ENCODE measurements at places on chromosomes 2 and 18.

DNA sequence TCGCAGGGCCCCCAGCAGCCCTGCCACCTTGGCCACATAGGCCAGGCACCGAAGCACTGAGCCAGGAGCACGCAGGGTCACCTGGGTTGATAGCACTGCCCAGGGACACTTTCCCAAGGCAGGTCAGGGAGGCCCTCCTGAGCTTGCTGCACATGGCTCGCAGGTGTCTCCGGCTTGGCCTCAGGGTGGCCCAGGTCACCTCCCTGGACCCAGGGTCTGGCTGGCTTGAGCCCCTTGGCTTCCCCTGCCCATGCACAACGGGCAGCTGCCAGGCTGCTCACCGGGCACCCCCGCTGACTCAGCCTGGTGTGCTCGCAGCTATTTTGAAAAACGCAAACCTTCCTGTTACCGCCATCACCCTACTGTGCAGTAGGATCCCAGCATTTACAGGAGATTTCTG is 502.3 kb downstream of the EIPR1 start:
- DNase-seq = no peak

DNA sequence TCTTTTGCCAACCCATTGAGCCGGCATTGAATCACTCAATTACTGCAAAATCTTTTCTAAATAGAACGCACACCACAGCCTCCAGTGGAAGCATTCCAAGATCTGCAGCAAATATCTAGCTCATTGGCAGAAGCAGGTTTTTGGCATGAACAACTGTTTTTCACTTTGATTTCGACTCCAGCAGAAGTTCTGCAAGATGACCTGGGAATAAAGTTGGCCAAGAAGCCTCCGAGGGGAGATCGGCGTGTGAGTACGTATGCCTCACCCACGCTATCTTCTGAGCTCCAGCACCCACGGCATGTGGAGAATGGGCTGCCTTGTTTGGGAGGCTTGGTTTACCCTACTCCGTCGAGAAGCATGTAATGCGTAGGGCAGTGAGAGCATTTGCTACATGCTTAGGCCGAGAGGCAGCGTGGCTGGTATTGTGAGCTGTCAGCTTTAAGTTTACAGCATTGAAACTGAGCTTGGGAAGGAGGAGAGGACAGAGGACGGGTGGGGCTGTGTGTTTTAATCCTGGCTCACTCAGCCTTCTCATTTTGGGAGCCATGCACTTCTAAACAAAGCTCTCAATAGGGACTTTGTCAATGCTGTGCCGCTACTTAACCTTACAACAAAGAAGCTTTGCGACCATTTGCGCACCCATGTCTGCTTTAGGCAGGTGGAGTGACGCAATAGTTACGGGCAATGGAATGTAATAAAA is 10.5 kb downstream of the PCARE start:
- no peak for DNase-seq

- peak; percentile 72 for DNase-seq
These were observed 7.3 kb upstream of the ZAP70 start for GRCh38 chr2:97706112-97706511.

- DNase-seq = no peak
These were observed 45.3 kb downstream of the KLHL29 start for GRCh38 chr2:23430263-23430662.

- DNase-seq = no peak
These were observed 367.6 kb downstream of the RND3 start for GRCh38 chr2:150119819-150120218.

- DNase-seq = no peak
These were observed 38.4 kb upstream of the UBXN4 start for GRCh38 chr2:135703300-135703699.

DNA sequence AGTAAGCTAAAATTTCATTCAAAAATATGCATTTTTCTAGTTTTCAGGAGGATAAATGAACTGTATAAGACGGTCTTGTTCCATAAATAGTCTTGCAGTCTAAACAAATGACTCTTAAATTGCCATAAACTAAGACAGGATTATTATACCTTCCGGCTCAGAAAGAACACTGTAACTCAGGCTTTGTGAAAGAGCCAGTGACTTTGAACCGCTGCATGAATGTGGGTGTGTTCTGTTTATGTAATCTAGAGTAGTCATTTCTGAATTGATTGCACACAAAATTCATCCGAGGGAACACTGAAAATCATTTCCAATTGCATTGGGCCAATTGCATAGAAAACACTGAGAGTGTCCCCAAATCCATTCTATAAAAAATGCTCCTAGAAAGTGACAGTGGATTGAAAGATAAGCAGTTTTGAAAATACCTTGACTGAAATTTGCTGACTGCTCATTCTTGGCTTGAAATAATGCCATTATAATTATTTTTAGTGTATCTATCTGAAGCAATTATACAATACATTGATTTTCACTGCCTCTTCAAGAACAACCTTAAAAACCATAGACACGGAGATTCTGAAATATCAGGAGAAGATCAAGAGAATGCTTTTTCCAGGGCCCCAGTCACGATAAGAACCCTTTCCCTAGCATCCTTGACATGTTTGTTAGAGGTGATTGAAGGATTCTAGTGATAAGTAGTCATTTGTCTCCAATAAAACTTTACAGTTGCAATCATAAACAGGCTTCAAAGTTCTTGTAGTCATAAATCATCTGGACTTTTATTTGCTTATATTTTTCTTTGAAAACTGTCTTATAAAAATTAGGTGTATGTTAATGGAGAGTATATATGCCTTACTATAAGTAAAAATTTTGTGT is 55.4 kb downstream of the CNTNAP5 start:
- no peak for DNase-seq

- no peak for DNase-seq
These were observed 34.9 kb downstream of the BCL2L11 start for GRCh38 chr2:111155610-111156009.

GRCh38 chr2:236887531-236887930 is 198.2 kb upstream of the COPS8 start:
- DNase-seq = no peak

DNA sequence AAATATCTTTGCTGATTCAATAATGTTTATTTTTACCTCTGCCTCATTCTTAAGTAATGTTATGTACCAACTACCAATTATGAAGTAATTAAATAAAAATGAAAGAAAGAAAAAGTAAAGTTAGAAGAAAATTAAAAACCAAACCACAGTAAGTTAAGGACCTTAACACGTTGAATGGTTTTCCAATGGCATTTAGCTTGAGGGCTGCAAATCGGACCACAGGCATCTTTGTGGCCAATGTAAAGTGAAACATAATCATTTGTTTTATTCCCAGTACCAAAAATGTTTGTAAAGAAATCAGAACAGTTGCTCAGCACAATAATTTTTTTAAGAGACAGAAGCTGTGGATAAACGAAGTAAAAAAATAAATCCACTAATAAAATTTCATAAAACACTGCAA is 1455.5 kb upstream of the ZEB2 start:
- DNase-seq = no peak

DNA sequence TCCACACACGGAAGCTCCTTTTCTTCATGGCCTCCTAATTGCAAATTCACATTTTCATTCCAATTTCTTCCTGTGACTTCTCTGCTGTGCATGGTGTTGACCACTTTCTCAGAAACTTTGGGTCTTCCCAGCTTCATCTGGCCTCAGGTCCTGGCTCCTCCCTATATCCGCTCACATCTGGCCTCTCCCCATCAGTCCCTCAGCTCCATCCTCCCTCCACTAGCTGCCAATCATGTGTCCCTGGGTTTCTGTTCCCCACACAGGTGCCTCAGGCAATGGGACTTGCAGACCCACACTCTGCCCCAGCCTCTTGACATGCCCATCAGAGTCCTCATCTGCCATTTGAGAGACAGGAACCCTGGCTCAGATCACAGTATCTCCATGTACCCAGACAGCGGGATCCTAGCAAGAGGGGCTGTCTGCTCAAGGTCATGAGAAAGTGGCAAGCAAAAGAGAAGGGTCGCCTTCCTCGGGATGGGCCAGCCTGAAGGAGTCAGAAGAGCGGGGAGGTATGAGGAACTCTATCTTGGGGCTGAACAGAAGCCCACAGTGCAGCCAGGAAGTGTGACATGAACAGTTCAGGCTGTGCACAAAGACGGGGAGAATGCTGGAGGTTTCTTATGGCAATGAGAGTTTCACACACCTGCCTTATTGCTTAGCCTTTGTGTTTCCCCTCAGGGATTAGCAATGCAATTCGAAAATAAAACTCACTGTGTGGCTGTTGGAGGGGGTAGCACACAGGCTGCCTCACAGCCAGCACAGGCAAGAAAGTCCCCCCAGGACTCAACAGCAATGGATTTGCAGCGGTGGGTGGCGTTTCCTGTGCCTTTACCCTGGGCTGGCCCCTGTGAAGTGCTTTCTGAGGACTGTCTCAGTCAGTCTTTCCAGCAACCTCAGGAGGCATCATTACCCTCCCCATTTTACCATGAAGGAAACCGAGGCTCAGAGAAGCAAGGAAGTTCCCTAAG is 69.5 kb downstream of the COPS8 start:
- DNase-seq = no peak

- no peak for DNase-seq
These were observed 2.2 kb downstream of the MPP4 start for GRCh38 chr2:201696151-201696659.

DNA sequence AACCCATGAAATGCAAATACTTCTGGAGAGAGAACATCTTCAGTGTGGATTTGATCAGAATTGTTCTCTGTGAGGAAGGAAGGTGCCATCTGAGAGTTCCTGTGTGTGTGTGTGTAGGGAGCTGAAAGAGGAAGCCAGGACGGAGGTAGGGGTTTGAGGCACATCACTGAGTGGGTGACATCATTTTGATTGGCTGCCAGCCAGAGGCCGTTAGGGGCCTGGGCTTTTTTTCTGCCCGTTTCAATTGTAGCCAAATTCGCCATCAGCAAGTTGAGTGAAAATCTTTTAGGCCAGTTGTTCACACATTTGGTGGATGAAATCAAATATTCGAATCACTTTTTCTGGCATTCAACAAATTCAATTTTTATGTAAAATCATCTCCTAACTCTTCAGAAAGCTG is 48.9 kb downstream of the TSN start:
- no peak for DNase-seq

DNA sequence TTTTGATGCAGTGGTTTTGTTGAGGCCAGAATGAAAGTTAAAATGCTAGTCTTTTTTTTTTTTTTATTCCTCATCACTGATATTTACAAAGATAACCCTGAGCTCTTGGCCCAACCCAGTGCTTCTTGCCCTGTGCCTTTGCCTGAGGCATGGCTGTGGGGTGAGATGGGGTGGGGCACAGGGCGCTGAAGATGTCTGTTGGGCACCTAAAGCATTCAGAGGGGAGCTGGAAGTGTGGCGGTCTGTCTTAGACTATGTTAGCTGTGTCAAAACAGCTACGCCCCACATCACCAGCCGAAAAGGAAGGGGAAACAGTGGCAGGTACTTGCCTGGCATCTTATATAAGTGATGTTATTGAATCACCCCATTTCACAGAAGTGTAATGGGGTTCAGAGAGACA is 20.7 kb downstream of the TOGARAM2 start:
- no peak for DNase-seq

- no peak for DNase-seq
These were observed 194.9 kb upstream of the HNMT start for GRCh38 chr2:137769406-137769805.

GRCh38 chr2:126894585-126895182 is 4.0 kb upstream of the TEX51 start:
- DNase-seq = peak; percentile 60

DNA sequence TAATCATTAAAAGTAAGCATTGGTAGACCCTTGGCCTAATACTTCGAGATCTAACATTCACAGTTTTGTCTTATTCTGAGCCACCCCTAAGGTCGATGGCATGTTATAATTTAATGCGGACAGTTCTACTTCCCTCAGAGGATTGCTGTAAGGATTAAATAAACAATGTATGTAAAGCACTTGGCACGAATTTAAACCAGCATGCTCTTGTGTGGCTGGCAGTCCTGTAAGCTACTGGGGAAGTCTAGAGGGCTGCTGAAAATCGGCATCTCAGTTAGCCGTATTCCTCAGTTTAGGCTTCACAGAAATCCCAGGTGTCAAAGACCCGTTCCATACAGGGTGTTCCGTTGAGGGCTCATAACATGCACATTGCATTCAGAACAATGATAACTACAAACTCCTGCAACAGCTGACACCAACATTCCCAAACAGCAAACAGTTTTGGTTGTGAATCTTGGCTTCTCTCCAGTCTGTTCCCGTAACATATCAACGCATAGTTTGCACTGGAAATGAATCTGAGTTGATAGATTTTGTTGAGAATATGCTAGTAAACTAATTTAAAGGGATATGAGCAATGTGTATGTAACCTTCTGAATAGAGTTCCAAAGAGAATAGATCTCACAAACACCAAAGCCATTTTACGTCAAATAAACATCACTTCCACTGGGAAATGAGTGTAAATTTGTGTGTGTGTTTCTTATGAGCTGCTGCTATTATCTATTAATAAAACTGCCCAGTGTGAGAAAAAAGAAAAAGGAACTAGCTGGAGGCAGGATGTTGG is 52.2 kb upstream of the ACKR3 start:
- no peak for DNase-seq

DNA sequence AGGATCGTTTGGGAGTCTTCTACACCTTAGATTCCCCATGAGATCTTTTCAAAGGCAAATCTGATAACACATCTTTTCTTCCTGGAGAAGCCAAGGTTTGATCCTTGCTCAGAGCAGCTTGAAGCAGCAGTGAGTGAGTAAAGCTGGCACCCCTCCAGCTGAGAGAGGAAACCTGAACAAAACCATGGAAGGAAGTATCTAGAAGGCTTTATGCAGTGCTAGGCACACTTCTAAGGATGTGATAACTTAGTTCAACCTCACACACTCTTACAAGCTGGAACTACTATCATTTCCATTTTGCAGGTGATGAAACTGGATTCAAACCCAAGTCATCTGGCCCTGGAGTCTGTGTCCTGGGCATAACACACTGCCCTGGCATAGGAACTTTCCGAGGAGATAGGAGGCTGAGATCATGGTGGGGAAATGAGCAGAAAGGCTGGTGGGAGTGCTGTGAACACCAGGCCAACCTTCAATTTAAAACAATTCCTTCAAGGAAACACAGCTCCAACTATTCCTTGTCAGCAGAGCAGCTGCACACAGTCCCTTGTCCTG is 71.2 kb downstream of the CTAGE1 start:
- no peak for DNase-seq
